ENCODE measurements at places on chromosomes 5 and 9.

DNA sequence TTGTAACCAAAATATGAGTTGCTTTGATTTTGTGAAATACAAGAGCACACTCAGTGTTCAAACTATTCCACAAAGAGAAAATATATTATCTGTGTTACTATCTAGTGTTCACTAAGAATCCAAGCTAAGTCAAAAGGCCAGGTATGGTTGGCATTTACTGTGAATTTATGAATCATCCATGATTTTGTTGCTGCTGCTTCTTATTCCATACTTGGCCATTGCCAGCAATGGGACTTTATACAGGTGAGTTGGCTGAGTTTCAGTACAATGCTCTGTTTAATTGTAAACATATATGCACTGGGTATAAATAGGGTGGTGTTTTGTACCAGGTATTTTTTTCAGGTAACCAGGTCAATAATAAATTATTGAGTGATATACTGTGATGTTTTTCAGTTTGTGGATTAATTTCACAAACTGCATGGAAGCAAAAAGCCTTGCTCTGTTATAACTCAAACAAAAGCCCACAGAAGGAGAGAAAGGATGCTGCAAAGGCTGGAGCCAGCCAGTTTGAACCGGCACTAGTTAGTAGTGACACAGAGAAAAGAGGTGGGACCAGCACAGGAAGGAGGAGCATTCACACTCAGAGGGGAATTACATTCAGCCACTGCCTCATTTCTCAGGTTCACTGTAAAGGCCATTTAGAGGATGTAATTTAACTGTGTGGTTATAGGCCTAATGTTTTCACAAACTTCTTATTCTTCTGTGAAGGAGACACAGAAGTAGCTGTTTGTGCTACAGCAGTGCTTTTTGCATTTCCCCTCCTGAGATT, 381.8 kb downstream of the ADGRV1 start:
- DNase-seq: peak; percentile 90

DNA sequence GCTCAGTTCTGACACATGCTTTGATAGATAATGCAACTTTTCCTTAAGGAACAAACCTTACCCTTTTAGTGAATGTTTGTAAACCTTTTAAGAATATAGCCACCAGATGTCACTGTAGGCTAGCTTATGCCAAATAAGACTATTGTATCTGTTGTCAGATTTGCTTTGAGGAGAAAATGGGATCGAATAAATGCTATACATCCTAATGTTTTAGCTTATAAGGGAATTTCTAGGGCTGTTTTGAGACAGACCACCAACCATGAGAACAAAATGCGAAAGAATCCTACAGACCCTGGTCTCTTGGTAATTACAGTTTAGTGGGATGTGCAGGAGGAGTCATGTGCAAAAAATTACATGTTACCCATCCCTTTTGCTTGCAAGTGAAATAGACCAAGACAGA, 127.6 kb upstream of the NMUR2 start:
- DNase-seq: peak; percentile 49

DNA sequence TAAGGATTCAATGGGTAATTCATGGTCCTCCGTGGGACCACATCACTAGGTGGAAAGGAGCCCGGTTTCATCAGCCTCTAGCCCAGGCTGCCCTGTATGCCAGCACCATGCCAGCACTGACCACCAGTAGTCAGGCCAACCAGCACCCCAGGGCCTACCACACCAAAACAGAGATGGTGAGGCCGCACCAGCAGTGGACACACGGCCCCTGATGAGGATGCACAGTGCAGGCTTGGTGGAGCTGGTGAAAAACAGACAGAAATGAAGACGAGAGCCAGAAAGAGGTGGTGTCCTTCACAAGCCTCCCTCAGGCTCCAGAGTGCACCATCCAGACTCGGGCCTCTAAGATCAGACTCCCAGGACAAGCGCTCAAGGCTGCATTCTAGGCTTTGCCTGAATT, 128.2 kb downstream of the MED10 start:
- no peak for DNase-seq

DNA sequence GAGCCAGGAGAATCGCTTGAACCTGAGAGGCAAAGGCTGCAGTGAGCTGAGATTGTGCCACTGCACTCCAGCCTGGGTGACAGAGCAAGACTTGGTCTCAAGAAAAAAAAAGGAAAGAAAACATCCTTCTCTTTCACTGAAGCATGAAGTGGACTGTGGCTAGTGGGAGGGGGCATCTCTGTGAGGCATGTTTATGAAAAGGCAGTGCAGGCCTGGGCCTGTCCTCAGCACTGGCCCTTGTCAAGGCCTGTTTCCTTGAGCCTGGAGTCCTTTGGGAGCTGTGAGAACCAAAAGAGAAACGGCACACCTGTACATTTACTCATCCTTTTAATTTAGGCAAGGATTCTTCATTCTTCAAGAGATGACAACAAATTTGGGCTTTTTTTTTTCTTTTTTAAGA, 18.3 kb upstream of the FUBP3 start:
- DNase-seq: no peak

GRCh38 chr9:137397675-137398423, 25.1 kb downstream of the EXD3 start:
- DNase-seq: no peak

DNA sequence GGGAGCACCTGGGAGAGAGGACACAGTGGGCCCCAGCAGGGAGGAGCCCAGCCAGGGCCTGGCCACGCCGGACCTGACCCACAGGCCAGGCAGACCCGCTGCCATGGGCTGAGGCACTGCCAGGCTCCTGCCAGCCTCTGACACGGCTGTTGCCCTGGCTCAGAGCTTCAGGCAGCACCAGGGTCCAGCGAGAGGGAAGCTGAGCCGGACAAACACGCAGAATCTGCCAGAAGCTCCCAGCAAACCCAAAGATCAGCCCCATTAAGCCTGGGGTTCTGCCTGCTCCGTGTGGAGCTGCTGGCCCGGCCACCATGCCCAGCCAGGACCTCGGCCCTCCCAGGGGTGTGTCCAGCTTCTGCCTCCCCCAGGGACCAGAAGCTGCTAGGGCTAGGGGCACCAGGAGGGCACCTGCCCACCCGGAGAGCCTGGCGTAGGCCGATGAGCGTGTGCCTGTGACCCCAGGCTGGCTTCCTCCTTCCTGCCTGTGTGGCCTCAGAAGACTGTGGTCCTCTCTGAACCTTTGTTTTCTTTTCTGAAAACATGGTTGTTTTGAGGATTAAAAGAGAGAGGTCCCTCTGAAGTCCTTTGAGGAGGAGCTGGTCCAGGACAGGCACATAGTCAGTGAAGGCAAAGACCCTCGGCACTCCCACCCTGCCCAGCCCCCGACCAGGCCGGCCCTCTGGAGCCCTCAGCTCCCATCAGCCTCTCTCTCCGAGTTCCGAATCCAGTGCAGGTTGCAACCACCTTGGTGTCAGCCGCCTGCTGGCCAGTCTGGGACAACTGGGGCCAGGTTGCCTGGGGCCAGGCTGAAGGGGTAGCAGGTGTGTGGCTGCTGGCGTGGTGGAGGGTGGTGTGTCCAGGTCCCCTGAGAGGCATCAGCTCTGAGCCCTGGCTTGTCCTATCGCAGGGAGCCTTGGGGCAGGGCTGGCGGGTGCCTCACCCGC, 39.6 kb downstream of the KCNT1 start:
- no peak for DNase-seq

DNA sequence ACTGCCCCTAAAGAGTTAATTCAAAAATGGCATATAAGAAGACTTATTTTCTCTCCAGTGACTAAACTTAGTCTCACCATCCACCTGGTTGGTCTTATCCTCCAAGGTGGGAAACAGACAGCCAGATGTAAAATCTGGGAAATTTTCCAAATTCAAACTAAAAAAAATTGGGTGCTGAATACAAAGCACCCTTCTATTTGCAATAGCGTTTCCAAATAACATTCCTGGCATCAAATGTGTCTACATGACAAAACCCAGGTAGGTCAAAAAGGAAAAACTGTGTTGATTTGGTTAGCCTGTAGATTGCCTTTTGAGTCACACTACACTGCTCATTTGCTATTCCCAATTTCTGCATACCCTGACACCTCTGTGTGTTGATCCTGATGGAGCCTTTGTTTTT, 252.2 kb downstream of the NR2F1-AS1 start:
- no peak for DNase-seq

- DNase-seq: no peak
Observed at GRCh38 chr5:61082516-61083280, 79.6 kb downstream of the SMIM15 start.

DNA sequence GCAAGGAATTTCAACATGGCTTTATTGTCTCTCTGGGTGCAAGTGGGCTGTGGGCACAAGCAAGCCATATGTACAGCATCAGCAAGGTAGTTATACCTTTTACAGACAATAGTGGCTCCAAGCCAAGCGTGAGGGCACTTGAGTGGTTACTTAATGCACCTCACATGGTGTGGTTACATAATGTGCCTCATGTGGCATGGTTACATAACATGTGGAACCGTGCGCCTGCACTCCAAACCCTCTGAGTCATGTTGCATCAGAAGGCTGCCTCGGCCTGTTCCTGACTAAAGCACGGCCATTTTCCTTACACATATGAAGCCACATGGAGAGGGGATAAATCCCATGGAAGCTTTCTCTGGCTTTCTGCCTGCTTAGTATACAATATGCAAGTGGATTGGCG, 150.9 kb downstream of the OSTF1 start:
- DNase-seq: peak; percentile 44

- DNase-seq: no peak
Observed at GRCh38 chr5:35904443-35905132, 33.8 kb downstream of the CAPSL start.

DNA sequence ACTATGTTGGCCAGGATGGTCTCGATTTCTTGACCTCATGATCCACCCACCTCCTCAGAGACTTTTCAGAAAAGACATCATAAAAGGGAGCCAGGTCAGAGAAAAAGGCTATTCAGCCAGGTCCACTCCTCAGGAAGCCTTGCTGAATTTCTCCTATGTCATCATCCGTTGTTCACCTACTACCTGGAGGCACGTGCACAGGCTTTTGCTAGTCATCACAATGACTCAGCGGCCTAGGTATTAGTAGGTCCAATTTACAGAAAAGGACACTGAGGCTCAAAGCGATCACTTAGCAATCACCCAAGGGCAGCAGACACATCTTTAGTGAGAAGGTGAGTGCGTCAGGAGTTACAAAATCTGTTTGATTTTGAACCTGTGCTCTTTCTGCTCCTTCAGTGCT, 72.3 kb upstream of the RAD23B start:
- no peak for DNase-seq

GRCh38 chr9:129887334-129888292, 52.4 kb downstream of the USP20 start:
- no peak for DNase-seq

- peak; percentile 43 for DNase-seq
Observed at GRCh38 chr5:93621327-93621798, 38.3 kb downstream of the NR2F1 start.

DNA sequence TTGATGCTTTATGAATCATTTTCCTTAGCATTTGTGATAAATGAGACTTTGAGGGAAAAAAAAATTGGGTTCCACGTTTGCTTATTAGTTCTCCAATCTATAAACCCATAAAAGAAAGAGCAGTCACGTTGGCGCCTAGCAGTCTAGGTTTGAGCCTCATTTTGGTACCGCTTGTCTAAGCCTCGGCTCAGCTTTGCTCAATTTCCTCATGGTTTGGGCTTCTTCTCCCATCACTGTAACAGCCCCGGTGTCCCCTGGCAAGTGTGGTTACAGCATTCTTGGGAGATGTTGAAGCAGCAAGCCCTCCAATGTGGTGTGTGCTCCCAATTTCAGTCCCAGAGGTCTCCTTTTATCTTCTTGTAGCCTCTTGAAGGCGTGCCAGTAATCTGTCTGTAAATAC, 578.4 kb downstream of the CDK5RAP2 start:
- no peak for DNase-seq

DNA sequence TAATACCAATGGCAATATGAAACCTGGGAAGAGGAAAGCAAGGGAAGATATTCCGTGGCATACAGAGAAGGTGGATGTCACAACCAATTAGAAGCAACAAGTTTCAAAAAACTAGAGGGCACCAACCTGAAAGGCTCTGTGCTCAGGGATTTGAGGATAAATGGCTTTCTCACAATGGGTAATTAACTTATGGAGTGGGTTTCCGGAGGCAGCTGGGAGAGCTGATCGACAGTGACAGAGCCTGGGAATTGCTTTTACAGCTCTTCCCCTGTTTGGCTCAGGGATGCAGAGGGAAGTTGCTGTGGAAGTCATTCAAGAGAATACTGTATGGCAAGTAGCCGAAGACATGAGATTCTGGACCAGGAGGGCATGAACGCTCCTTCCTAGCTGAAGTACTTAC, 237.0 kb downstream of the KIF4B start:
- DNase-seq: no peak
